Esophagus squamous epithelium (tissue), 5 donors: ENCODE measurements at places on chromosomes 2 and 18.

GRCh38 chr2:25879133-25879730 lies 945 bp upstream of the ASXL2 start:
- DNase-seq = no peak

DNA sequence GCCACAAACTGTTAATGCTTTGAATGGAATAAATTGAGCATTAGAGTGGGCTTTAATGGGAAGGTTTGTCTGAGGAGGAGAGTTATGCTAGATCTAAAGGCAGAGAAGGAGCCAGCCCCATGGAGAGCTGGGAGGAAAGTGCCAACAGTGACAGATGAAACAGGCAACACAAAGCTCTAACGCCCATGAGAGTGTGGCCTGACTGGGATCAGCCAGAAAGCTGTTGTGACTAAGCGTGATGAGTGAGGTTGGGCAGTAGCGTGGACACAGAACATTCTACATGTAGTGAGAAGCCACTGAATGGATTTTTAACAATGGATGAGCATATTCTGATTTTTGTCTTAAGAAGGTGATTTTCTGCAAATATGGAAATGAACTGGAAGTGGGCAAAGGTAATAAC lies 185.3 kb upstream of the SIX2 start:
- DNase-seq = no peak

DNA sequence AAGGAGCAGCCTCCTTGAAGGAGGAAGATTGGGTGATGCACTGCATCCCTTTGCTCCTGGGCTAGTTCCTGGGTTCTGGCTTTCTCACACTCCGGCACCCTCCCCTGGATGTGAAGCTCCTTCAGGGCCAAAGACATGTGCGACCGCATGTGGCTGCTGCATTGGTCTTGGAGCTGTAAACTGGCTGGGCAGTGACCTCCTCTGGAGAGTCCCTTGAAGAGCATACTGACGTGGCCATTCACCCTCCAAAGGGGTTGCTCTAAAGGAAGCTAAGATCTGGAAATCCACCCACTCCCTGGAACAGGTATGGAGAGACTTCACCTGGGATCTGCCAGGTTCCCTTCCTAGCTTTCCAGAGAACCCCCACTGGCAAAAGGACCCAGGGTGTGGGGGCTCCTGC lies 62.1 kb downstream of the TMEM17 start:
- DNase-seq = no peak

DNA sequence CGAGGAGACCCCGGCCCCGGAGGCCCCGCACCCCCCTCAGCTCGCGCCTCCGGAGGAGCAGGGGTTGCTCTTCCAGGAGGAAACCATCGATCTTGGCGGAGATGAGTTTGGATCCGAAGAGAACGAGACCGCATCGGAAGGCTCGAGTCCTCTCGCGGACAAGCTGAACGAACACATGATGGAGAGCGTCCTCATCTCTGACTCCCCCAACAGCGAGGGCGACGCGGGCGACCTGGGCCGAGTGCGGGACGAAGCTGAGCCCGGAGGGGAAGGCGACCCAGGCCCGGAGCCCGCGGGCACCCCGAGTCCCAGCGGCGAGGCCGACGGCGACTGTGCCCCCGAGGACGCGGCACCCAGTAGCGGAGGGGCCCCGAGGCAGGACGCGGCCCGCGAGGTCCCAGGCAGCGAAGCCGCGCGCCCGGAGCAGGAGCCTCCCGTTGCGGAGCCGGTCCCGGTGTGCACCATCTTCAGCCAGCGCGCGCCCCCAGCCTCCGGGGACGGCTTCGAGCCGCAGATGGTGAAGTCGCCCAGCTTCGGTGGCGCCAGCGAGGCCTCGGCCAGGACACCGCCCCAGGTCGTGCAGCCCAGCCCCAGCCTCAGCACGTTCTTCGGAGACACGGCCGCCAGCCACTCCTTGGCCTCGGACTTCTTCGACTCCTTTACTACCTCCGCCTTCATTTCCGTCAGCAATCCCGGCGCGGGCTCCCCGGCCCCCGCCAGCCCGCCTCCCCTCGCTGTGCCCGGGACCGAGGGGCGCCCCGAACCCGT lies 8.3 kb downstream of the TRAPPC12 start:
- no peak for DNase-seq

DNA sequence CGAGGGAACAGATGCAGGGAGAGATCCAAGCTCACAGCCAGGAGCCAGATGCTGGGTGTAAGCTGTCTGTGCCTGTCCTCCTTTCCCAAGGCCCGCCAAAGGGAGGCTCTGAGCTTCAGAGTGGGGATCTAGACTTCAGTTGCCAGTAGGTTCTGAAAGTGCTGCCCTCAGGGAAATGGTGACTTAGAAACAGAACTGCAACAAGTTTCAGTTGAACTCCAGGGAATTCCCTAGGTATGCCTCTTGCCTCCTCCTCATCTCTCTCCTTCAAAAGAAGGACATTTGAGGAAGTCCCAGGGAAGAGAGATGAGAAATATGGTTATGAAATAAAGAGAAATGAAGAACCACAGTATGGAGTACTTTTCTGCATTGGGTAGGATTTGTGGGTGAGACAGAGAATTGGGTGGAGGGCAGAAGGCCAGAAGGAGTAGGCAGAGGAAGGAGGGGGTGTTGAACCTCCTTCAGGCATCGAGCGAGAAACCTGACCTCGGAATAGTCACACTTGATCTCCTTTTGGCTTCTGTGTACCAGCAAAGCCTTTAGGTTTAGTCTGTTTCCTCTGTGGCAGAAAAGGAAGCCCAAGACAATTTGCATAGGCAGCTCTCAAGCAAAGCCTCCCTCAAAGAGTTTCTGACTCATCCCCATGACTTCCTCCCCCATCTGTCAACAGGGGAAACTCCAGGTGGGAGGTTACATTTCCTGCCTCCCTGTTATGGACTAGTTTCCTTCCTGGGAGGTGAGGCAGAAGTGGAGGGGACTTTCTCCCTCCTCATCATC lies 45.7 kb downstream of the QPCT start:
- no peak for DNase-seq

GRCh38 chr2:128513116-128513960 lies 194.7 kb upstream of the HS6ST1 start:
- no peak for DNase-seq

DNA sequence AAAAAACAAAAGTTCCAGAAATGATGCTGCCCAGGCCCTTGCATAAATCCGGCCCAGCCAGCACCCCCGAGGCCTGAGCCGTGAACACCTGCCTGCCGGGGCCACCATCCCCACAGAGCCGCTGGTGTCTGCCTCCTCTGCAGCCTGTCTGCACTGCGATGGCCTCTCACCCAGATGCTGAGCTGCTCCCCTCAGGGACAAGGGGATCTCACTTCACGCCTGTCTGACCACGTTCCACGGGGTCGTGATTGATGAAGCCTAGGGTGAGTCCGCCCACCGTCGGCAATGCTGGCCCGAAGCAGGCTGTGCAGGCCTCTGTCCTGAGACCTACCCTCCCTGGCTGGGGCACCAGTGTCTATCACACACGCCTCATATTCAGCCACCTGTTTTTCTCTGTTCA lies 444.2 kb downstream of the EIPR1 start:
- no peak for DNase-seq

- DNase-seq = no peak
These were observed 6.8 kb downstream of the SFT2D3 start for GRCh38 chr2:127707890-127708648.

- DNase-seq = no peak
These were observed 178.0 kb downstream of the PDE11A start for GRCh38 chr2:177894546-177894945.

DNA sequence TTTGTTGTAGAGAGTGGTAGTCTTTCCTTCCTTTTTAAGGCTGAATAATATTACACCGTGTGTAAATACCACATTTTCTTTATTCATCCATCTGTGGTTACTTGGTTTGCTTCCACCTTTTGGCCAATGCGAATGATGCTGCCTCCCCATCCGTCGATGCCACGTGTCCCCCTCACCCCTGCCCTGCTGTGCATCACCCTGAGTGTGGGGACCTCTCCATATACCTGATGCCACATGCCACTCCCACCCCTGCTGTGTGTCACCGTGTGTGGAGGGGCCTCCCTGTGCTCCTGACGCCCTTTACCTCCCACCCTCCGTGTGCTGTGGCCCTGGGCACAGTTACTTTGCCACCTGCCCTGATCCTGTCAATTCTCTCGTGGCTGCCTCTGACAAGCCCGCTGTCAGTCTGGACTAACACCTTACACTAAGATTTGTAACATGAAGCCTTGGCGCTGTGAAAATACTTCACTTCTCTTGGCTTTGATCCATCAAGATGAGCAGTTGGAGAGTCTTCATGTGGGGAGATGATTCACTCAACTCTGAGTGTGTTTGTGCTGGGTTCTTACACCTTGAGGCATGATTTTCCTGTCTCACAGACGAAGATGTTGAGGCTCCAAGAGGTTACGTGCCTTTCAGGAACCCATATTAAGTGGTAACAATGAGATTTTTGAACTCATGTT lies 234.0 kb downstream of the ZNF407 start:
- no peak for DNase-seq

- no peak for DNase-seq
These were observed 650 bp downstream of the ACKR3 start for GRCh38 chr2:236570081-236570868.

- DNase-seq = no peak
These were observed 147.9 kb upstream of the ID2 start for GRCh38 chr2:8533923-8534322.

DNA sequence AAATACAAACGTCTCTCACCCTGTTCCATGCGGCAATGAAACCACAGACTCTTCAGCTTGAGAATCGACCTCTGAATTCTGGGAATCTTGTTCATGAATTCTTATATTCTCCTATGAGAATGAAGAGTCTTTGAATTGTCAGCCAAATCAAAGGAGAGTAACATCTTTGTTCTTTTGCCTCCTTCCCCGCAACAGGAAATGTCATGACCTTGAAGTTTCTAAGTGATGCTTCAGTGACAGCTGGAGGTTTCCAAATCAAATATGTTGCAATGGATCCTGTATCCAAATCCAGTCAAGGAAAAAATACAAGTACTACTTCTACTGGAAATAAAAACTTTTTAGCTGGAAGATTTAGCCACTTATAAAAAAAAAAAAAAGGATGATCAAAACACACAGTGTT lies 21.8 kb downstream of the TNFAIP6 start:
- DNase-seq = no peak

GRCh38 chr2:151946250-151946884 lies 118.1 kb upstream of the ARL5A start:
- DNase-seq = no peak

DNA sequence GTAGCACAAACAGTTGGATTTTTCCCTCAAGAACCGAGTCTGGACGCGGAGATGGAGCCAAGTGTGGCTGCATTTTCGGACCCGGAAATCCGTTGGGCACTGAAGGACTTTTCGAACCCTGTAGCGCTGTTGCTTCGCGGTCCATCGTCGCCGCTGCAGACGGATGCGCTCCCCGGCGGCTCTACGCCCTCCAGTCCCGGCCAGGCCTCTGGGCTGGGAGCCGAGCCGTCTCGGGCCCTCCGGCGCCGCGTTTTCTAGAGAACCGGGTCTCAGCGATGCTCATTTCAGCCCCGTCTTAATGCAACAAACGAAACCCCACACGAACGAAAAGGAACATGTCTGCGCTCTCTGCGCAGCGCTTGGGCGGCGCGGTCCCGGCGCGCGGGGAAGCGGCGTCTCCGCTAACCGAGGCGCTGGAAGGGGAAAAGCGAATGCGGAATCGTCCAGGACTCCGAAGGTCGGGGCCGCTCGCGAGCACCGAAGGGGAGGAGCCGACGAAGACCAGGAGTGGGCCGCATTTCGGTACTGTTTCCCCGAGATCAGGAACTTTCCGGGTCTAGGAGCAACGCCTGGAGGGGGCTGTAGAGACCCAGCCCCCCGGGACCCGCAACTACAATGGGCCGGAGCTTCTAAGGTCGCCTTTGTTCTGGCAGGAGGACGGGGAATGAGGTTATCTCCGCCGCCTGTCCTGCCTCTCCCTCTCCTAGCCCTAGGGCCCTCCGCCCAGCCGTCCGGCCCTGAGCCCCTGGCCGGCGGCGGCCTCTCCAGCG lies 3.2 kb downstream of the EMX1 start:
- DNase-seq = no peak

DNA sequence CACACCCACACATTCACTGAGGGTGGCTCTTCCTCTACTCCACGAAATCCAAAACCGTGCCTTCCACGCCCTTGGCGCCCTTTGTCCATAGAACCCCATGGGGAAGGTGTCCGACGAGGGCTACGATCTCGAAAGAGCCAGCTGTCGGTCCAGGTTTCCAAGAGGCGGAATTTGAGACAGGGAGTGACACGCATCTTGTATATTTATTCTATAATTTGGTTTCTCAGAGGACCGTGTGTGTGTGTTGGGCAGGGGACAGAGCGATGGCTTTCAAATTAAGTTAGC lies 726 bp downstream of the C2orf69 start:
- no peak for DNase-seq

DNA sequence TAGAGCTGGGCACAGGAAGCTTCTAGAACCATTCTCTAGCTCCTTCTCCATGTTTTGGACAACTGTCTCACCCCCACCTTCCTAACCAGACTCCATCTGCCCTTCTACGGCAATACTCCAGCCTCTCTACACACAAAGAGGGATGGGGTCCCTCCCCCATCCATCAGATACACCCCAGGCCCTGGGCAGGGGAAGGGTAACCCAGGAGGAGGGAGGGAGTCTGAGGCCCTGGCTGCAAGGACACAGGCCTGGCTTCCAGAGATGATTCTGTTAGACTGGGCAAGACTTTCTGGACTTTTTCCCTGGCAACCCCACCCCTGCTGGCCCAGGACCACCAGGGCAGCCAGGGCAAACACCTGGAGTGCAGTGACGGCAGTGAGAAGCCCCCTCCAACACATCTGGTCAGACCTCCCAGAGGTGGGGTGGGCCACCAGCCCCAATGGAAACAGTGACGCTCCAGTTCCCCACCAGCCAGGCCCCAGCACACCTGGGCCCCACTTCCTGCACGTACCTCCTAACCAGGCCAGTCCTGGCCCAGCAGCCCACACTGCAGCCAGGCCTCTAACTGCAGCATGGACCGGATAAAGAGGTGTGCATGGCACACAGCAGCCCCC lies 6.5 kb downstream of the CYP26B1 start:
- no peak for DNase-seq

DNA sequence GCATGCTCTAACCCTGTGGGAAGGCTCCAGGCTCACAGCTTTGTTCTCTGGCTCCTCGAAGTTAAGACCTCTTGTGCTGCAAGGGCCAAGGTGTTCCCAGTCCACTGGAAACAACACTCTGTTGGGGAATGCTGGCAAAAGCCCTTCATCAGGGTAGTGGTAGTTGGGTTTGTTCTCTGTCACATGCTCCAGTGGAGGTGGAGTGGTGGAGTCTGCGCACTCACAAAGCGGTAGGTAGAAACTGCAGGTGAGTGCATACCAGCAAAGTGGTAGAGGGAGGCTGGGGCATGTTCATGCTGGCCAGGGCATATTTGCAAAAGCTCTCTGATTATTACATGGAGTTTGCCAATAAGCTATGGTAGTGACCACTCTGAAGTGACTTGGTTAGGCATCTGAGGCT lies 410.5 kb downstream of the CDH19 start:
- DNase-seq = no peak

DNA sequence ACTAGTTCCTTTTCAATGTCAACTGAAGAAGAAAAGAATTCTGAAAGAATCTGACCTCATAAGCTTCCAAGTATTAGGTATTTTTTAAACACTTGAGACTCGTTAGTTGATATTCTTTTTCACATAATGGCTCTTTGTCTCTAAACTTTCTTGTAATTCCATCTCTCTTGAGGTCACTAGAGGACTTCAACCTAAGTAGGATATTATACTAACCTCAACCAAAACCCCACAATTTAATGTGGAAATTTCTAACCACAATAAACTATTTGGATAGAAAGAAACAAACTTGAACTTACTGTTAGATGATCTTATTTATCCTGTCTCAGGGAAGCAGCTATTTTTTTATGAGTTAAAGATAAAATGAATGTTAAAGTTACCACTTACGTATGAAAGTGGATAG lies 206.9 kb upstream of the FSIP2 start:
- no peak for DNase-seq

GRCh38 chr2:26356111-26356510 lies 9.5 kb upstream of the ADGRF3 start:
- no peak for DNase-seq
